ENCODE measurements at places on chromosomes 11 and 22.
A peak's percentile ranks its signal among the peaks of the same experiment; 100 is the strongest.

- no peak for DNase-seq
Observed at GRCh38 chr11:47366020-47366490, 12.3 kb downstream of the SPI1 start.

DNA sequence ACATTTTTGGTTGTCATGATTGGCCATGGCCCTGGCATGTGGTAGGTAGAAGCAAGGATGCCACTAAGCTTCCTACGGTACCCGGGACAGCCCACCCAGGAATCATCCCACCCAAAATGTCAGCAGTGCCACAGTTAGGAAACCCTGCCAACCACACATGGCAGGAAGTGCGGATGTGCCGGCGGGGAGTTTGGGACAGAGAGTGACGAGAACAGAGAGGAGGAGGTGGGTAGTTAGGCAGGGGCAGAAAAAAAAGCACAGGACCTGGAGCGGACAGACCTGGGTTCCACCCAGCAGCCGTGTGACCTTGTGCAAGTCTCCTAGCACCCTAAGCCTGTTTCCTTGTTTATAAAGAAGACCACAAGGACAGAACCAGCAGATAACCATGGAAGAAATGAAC, 3.3 kb downstream of the SPI1 start:
- no peak for DNase-seq

- DNase-seq: peak; percentile 36
Observed at GRCh38 chr11:57248780-57249383, 11.8 kb upstream of the APLNR start.

- DNase-seq: no peak
Observed at GRCh38 chr22:37842015-37842793, 1.9 kb downstream of the ANKRD54 start.

- no peak for DNase-seq
Observed at GRCh38 chr22:35379146-35379993, 1.5 kb upstream of the HMOX1 start.

GRCh38 chr11:27331981-27332380, 31.0 kb downstream of the CCDC34 start:
- DNase-seq: no peak

- no peak for DNase-seq
Observed at GRCh38 chr11:91608677-91609076, 615.9 kb upstream of the FAT3 start.

- no peak for DNase-seq
Observed at GRCh38 chr11:47360341-47360740, 7.8 kb upstream of the MYBPC3 start.

- DNase-seq: no peak
Observed at GRCh38 chr11:6260207-6260726, 629 bp downstream of the CCKBR start.

All from SW 1271 (cell line).